ENCODE measurements at places on chromosomes 4 and X.

DNA sequence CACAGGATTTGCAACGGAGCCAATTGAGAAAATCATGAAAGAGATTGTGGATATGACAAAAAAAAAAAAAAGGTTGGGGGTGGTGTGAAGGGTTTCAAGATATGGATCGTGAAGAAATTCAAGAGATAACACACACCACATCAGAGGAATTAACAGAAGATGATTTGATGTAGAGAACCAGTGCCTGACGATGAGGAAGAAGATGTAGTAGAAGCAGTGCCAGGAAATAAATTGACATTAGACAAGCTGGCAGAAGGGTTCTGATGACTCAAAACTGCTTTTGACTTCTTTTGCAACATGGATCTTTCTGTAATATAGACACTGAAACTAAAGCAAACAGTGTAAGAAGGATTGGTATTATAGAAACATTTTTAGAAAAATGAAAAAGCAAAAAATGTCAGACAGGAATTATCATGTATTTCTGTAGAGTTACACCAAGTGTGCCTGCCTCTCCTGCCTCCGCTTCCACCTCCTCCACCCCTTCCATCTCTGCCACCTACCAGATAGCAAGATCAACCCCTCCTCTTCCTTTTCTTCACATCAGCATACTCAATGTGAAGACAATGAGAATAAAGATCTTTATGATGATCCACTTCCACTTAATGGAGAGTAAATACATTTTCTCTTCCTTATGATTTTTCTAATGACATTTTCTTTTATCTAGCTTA lies 127.5 kb upstream of the OTUD4 start:
- no peak for DNase-seq

DNA sequence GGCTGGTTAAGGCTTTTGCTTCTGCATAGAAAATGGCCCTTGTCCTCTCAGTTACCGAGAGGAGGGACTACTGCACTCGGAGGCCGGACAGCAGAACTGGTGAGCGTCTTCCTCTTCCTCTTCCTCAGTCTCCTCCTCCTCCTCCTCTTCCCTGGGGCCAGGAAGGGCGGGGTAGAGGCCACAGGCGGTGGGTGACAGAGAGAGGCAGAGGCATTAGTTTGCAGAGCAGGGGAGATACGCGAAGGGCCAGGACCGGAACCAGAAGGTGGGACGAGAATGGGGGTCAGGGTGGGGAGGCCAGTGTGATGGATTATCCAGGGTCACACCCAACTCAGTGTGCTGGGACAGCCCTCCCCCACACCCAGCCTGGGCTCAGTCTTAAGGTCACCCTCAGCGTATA lies 14.5 kb downstream of the IQSEC2 start:
- no peak for DNase-seq

- DNase-seq: no peak
Observed at GRCh38 chr4:40607221-40607620, 22.4 kb downstream of the RBM47 start.

GRCh38 chrX:123454712-123455431 lies 270.8 kb downstream of the GRIA3 start:
- no peak for DNase-seq

DNA sequence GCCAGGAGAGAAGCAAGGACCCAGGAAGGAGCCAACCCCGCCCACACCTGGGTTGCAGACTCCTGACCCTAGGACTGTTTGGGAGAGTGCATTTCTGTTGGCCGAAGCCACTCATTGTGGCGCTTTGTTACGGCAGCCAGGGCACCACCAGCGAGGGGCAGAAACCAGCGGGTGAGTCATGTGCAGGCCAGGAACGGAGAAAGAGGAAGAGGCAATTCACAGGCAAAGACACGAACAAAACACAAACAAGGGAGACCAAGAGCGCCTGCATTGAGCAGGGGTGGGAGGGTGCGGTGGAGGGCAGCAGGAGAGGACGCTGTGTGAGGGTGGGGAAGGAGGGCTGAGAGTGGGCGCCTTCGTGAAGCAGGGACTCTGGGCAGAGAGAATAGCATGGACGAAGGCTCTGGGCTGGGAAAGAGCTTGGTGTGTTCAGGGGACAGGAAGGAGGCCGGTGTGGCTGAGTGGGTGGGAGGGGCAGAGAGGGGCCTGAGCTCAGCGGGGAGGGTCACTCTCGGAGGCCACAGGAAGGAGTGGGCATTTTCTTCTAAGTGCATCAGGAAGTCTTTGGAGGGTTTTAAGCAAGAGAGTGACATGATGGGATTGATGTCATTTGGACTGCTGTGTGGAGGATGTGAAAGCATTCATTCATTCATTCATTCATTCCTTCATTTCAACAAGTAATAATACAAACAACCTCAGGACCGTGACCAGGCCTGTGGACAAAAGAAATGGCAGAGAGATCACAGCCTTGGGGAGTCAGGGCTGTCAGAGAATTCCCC lies 12.2 kb upstream of the WFS1 start:
- DNase-seq: no peak

GRCh38 chr4:87179751-87180150 lies 40.7 kb downstream of the KLHL8 start:
- DNase-seq: no peak

- peak; percentile 18 for DNase-seq
Observed at GRCh38 chrX:67544281-67545035, 637 bp downstream of the AR start.

- no peak for DNase-seq
Observed at GRCh38 chr4:8198206-8198905, 734 bp upstream of the SH3TC1 start.

DNA sequence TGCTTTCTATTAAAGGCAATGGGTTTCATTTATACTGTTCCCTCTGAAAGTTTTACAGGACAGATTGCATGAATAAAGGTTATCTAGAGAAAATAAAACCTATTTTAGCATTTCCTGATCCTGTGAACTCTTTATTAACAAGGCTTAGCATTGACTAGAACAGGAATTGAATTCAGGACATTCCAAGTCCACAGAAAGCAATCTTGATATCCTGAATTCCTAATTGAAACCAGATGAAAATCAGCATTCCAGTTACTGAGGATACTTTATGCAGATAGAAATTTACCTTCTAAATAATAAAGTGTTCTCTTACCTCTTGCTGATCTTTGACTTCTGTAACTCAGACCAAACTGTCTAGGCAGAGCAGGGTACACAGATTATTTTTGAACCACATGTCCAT lies 151.4 kb downstream of the ZNF518B start:
- DNase-seq: no peak

DNA sequence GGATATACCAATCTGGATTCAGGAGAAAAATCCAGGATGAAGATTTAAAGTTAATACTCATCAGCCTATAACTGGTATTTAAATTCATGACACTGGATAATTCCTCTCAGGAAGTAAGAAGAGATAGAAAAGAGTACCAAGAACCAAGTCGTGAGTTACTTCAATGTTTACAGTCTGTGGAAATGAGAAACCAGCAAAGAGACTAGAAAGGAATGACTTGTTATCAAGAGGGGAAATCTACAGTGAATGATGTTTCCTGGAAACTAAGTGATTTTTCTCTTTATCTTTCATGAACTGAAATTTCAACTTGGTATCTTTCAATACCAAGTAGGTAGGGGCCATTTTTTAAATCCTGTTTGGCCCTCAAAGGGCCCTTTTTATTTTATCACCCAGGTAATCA lies 217.9 kb upstream of the AFF2 start:
- no peak for DNase-seq

GRCh38 chr4:176611381-176611780 lies 181.3 kb downstream of the VEGFC start:
- no peak for DNase-seq

DNA sequence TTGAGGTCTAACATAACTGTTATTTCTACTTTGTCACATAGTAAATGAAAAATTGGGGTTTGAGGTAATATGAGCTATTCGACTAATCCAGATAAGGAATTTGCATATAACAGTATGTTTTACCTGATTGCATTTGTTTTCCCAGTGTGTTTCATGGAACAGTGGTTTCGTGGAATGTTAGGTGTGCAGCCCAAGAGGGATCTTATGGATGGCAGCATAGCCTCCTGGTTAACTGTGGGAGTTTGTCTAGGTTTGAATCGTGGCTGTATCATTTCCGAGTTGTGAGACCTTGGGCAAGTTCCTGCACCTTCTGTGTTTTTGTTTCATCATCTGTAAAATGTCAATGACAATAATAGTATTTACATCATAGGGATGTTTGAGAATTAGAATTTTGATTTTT lies 7.9 kb downstream of the BMPR1B start:
- DNase-seq: no peak

- DNase-seq: no peak
Observed at GRCh38 chrX:13404364-13404763, 84.5 kb upstream of the ATXN3L start.

DNA sequence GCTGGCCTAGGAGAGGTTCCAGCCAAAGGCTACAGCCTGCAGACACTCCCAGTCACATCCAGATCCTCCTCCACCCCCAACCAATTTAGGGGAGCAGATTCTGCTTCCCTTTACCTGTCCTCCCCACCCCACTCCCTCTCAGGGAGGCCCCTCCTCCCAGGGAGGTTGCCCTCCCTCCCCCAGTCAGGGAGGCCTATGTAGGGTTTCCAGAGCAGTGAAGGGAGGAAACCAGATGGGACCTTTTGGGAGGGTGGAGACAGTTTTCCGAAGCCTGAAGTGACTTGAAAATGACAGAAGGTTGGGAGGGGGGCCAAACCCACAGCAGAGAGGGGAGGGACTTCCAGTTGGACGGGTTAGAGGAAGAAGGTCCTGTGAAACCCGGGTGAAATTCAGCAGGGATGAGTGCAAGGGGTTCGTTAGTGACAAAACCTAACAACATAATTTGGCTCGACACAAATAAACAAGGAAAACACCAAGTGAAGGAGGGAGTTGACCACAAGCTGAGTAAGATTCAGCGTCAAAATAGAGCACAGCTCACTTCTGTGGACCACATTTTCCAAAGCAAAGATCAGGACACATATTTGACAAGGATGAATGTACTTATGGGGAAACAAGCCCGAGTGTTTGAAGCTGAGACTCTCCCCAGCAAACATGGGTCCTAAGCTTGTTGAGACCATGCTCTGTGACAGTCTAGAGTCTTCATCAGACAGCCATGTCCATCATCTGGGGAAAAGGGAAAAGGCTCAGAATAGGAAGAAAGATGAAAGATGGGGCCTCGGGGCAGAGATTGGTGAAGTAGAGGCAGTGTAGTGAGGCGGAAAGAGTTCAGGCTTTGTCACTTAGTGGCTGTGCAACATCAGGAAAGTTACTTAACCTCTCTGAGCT lies 46.4 kb downstream of the PRPS1 start:
- DNase-seq: no peak

Data from SK-N-DZ (cell line).